Germinal center (tissue), 1 donor: ENCODE measurements at places on chromosomes 2 and 18.

DNA sequence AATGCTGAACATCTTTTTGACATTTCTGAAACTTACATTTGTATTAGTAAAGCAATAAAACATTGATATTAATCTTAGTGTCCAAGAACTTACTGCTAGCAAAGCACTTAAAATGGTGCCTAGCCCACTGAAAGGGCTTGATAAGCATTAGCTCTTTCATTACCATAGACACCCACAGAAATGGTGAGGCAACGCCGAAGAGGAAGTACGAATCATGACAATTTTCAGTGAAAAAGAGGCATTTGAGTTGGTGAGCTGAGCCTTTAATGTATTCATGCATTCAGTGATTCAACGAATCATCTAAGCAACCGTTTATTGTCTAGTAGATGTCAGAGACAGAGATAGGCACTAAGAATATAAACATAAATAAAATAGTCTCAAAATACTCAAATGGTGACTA, 101.1 kb downstream of the PIGN start:
- no peak for DNase-seq

DNA sequence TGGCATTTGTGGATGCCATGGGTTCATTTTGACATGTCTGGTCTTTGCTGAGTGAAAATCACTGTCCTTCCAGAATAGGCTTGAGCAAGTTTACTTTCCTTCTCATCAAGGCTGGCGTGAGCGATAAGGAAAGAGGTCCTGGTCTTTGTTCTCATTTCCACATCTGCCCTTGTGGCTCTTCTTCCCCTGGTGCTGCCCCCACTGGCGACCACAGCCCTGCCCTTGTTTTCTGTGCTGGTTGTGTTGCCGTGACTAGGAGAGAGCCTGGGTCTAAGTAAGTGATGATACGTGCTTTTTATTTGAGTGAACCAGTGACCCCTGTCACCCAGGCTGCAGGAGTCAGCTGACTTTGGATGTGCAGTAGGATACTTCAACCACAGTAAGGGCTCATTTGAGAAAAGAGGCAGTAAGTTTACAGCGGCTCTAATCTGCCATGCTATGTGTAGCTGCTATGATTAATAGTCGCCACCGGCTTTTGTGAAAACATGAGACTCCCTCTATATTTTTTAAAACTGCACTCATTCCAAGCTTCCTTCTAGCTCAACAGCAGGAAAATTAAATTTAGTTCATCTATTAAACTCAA, 441.7 kb downstream of the RNF144A start:
- DNase-seq: no peak

GRCh38 chr2:37982147-37982582, 57.1 kb downstream of the RMDN2 start:
- DNase-seq: peak; percentile 27

- DNase-seq: no peak
These were observed 12.7 kb downstream of the CNDP2 start for GRCh38 chr18:74508821-74509225.
